NCI-H69 (cell line): ENCODE measurements at places on chromosomes 3 and 15.

DNA sequence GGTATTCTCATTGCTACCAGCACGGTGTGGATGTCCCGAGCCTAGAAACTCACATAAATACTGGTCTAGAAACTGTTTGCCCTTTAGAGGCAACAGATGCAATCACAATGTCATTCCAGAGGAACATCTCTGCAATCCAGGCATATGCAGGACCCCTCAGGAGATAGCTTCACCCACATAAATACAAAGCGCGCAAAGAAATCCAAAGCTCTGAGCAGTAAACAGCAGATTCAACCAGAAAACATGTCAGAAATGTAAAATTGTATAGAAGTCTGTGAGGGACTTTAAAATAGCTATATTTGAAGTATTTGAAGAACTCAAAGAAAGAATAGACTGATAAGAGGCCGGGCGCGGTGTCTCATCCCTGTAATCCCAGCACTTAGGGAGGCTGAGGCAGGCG, 291.7 kb downstream of the FAM43A start:
- no peak for DNase-seq

GRCh38 chr3:131708241-131708640, 205.5 kb upstream of the MRPL3 start:
- DNase-seq = no peak

- DNase-seq = no peak
These were observed 464.1 kb upstream of the CBLB start for GRCh38 chr3:106332884-106333283.

GRCh38 chr15:29713784-29714183, 108.5 kb downstream of the TJP1 start:
- peak; percentile 20 for DNase-seq

GRCh38 chr3:60319179-60319858, 931.9 kb downstream of the FHIT start:
- no peak for DNase-seq

- peak; percentile 88 for DNase-seq
These were observed 1099.5 kb downstream of the ROBO1 start for GRCh38 chr3:78668302-78668701.

DNA sequence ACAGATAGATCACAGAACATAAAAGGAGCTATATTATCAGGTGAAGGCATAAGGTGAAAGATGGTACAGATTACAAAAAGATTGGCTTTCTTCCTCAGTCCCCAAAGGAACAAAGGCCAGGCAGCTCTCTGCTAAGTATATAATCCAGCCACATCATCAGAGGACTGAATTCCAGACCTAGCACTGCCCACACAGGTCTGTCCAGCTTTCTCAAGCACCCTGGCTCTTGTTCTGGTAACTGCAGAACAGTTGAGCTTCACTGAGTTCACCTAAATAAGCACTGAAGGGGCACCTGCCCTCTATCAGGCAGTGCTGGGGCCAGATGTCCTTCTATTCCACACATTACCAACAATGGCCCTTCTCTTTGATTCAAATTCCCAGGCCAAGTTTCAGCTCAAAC, 6.3 kb downstream of the DUOXA1 start:
- DNase-seq = no peak

DNA sequence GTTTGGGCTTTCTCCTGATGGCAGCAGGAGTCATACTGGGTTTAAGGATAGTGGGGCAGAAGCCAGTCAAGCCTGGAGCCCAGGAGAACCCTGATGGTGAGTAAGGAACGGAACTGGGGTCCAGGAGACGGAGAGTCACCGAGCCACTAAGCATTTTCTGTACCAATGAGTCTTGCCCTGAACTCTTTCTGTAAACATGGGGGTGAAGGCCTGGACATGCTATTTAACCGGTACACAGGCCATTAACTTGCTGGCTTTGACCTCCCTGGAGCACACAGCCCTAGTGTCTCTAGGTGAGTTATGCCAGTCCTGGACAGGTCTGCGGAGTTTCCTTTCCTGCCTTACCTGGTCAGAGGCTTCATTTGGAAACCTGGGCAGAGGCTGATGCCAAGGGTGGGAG, 3.9 kb downstream of the SLC6A6 start:
- no peak for DNase-seq

- peak; percentile 2 for DNase-seq
These were observed 245.4 kb downstream of the ULK4 start for GRCh38 chr3:41716471-41716870.

DNA sequence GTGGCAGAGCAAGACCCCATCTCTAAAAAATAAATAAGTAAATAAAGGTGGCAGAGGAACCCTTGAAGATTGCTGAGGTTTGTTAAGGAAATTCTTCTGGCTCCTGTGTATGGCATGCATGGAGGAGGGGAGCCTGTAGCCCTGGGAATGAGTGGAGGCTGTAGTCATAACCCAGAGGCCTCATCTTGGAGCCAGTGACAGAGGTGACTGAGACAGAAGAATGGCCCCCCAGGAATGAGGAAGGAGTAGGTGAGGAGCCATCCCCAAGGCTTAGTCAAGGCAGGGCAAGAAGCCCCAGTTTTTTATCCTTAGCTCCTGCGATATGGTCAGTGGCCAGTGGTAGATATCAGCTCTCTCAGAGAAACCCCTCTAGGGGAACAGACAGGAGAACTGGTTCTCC, 46.5 kb downstream of the BSN start:
- no peak for DNase-seq

DNA sequence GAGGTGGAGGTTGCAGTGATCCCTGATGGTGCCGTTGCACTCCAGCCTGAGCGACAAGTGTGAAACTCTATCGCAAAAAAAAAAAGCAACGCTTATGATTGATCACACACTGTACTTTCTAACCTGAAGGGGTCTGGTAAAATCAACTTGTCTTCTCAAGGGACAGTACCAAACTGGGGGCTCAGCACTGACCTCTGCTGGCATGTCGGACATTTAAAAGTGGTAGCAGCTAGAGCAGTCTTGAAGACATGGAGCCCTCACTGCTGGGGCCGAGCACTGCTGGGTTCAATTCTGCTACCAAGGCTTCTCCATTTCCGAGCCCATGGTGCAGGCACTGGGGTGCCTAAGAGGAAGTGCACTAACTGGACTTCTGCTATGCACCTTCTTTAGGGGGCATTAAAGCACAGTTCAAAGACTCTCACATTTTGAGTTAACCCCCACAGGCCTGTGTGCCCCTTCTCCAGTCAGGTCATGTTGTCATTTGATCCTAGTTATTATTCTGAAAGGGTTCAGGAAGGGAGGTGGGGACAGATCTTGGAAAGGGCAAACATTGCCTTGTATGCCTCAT, 26.4 kb upstream of the LAMP3 start:
- peak; percentile 57 for DNase-seq

DNA sequence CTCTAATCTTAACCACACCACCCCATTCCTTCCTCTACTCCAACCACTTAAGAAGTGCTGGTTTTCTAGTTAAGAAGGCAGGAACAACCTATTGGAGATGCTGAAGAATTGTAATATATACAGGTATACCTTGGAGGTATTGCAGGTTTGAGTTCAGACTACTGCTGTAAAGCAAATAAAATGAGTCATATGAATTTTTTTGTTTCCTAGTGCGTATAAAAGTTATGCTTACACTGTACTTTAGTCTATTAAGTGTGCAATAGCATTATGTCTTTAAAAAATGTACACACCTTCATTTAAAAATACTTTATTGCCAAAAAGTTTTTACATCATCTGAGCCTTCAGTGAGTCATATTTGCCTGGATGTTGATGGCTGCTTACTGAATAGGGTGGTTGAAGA, 22.5 kb downstream of the TOPAZ1 start:
- DNase-seq = no peak

GRCh38 chr3:101288294-101288693, 32.1 kb downstream of the IMPG2 start:
- no peak for DNase-seq

DNA sequence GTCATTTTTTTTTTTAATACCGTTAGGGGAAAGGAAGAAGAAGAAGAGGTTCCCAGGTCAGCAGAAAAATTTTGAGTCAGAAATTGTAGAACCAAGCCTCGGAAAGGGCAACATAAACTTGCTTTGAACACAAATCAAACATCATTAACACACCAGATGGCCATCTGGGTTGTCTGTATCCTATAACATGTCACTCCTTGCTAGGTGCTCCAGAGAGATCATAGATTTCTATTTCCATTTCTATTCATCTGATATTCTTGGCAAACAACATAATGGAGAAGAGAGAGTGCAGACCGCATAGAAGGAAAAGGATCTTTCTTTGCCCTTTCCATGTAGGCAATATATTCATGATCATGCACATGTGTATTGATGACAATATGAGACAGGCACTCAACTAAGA, 129.5 kb upstream of the STT3B start:
- DNase-seq = no peak

DNA sequence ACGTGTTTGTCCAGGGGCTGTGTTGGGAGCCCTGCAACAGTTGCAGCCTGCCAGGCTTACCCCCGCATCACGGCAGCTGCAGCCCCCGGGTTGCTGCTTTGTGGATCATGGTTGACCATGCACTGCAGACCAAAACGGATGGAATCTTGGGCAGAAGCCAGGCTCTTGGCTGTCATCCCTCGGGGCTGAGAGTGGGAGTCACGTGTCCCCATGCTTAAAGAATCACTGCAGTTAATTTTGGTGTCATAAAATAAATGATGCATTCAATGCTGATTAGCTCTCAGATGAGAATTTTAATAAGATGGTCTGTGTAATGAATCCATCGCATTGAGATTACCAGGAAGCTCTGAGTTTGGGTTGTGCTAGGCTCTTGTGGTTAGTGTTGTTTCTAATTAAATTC, 115.6 kb downstream of the CHDH start:
- DNase-seq = peak; percentile 80

DNA sequence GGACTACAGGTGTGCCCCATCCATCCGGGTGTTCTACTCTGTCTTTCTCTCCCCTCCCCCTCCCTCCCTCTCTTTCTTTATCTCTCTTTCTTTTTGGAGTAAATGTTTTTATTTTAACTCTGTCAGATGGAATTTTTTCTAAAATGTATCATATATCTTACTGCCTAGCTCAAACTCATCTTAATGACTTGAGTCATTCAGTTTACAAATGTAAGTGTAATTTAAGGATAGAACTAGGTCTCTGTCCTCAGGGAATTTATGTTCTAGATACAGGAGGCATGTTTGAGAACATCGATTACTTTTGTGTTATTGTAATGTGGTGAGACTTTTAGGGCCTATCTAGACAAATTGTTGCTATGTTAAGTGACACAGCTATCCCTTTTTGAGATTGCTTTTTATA, 3.5 kb downstream of the TBC1D23 start:
- no peak for DNase-seq
